Mucosa of gallbladder (tissue), 1 donor: ENCODE measurements at places on chromosomes 12 and 14. TPM values are rescaled to one million over a fixed set of nuclear protein-coding genes. Genes with fewer than 3 reads are reported as not detected.

Gene CLEC2B
- 10.1 TPM for total RNA-seq

Gene NEMF
- 62.5 TPM for total RNA-seq

- no peak for DNase-seq
Measured at GRCh38 chr12:106096376-106096775, 42.4 kb downstream of the NUAK1 start.

DNA sequence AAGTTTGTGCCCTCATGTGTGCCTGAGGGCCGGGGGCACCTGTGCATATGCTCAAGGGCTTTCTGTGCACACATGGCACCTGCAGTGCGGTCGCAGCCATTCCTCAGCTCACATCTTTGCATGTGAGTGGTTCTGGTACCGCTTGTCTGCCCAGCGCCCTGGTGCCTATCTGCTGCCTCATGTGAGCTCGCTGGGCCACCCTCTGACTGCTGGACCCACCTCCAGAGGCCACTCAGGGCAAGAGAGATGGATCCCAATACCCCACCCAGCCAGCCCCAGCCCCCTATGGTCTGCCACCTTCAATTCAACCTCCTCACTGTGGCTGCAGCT, 5.4 kb upstream of the AMN start:
- DNase-seq: no peak

DNA sequence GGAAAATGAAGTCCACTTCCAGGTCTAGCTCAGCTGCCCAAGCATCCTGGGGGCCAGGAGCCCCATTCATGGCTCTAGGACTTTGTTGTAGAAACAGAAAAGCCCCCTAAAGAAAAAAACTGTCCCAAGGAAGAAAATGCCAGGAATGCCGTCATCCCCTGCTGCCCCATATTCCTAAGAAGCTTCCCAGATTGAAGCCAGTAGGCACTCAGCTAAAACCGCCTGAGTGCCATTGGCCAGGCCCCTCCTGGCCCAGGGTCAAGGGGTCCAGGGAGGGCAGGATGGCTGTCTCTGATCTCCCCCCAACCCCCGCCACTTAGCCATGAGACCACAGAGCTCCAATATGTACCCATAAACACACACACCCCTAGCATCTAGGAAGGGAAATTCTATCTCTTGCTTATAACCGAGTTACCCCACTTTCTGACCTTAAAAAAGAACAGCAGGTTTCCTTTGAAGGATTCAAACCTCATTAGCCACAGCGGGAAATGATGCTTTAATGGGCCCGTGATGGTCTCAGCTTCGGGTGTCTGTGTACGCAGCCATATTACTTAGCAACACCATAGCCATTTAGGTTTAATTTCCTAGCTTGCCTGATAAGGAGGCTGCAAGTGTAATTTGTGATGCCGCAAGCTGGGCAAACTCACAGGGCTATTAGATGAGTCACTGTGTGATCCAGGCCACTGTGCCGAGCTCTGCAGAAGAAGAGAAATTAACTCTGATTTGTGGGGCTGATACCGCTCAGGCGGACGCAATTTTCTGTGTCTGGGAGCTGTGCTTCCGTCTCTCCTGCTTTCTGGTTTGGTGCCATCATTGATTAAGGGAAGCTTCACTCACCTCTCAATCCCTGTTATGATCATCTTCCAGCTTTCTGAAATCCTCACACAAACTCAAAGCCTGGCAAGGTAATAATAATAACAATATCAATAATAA, 84.2 kb downstream of the GCH1 start:
- DNase-seq: no peak

DNA sequence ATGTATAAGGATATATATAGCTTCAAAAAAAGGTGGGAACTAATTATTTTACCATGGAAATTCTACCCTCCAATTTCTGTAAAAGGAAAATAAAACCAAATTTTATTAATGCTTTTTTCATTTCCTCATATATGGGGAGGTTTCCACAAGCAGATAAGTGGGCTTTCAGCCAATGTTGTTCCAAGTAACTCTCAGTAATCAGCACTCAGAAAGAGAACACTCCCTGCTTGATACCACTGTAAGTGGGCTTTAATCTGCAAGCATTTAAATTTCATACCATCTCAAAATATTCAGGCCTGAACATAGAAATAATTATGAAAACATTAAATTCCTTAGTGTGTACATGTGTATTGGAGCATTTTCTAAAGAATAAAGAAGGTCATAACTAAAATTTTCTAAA, 827.6 kb downstream of the C12orf50 start:
- no peak for DNase-seq
